Cortex of kidney (tissue), 1 donor: ENCODE measurements at places on chromosomes 2 and 18.

- no peak for DNase-seq
These were observed 210.0 kb downstream of the AGAP1 start for GRCh38 chr2:235703711-235704295.

GRCh38 chr18:54774981-54775665, 53.2 kb upstream of the RAB27B start:
- no peak for DNase-seq

GRCh38 chr2:85594715-85595300, 737 bp upstream of the RNF181 start:
- DNase-seq = no peak

GRCh38 chr18:46174342-46175041, 70.3 kb downstream of the HAUS1 start:
- DNase-seq = no peak

GRCh38 chr2:234533626-234534025, 36.7 kb upstream of the ARL4C start:
- DNase-seq = no peak

DNA sequence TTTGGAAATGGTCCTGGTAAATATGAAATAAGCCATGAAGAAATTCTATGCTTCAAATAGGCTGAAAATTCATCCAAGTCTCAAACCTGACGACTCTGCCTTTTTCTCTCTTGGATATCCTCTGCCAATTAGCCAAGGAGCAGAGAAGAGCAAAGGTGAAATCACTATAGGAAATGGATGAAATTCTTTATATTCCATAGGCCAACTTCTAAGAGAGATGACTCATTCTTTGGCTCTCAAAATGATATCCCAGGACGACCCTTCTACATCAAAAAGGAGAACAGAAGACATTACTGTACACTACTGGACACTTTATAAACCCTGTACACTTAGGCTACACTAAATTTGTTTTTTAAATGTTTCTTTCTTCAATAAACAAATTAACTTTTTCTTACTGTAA, 22.7 kb downstream of the PDE1A start:
- DNase-seq = no peak

DNA sequence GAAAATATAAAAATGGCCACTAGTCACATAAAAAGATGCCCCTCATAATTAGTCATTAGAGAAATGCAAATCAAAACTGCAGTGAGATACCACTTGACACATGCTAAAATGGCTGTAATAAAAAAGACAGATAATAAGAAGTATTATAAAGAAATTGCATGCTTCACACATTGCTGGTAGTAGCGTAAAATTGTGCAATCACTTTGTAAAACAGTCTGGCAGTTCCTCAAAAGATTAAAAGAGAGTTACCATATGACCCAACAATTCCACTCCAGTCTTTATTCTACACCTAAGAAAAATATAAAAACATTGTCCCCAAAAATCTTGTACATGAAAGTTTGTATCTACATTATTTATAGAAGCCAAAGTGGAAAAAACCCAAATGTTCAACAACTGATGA, 170.6 kb upstream of the FIGN start:
- no peak for DNase-seq

GRCh38 chr2:202147775-202148174, 74.7 kb downstream of the KIAA2012 start:
- no peak for DNase-seq

DNA sequence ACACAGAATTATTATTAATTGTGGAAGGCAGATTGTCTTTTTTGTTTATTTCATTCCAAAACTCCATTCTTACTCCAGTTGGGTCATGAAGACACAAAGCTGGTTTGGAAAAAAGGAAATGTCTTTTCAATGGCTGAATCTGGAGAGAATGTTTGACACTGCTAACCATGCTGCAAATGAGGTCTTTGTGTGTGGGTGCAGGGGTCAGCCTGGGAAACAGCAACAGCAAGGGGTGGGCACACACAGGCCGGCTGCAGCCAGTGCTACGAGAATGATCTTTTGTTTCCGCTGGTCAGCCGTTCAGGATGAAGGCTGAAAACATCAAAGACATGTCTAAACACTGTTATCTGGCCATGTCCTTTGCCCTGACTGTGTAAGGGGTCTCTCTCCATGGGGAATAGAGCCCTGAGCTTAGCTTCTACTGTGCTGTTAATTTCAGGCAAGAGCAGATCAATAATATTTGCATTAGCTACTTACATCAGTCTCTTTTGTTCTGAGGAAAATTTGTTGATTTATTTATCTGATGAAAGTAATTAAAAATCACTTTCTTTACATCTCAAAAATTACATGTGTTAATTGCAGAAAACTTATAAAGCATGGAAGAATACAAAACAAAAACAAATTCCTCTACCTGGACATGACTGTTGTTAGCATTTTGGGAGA, 33.3 kb upstream of the E2F6 start:
- DNase-seq = no peak

DNA sequence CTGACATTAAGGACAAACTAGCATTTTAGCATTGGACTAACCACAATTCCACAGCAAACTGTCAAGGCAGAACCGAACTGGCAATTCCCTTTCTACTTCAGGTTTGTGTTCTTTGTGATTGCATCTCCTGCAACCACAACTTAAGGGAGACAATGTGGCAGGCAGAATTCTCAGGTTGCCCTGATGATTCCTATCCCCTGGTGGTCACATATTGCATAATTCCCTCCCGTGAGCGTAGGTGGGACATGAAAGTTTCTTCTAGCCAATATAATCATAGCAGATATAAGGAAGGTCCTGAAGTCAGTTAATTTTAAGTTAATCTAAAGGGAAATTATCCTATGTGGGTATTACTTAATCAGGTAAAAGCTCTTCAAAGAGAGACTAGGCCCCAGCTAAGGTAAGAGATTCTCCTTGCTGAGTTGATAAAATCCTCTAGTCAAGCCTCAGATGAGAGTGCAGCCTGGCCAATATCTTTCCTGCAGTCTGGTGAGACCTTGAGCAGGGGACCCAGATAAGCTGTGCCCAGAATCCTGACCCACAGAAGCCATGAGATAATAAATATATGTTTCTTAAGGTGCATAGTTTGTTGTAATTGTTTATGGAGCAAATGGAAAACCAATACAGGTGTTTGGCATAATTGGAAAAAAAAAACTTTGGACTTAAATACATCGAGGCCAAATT, 45.9 kb upstream of the TNP1 start:
- no peak for DNase-seq

- DNase-seq = no peak
These were observed 56.6 kb downstream of the AGPS start for GRCh38 chr2:177449159-177449558.

DNA sequence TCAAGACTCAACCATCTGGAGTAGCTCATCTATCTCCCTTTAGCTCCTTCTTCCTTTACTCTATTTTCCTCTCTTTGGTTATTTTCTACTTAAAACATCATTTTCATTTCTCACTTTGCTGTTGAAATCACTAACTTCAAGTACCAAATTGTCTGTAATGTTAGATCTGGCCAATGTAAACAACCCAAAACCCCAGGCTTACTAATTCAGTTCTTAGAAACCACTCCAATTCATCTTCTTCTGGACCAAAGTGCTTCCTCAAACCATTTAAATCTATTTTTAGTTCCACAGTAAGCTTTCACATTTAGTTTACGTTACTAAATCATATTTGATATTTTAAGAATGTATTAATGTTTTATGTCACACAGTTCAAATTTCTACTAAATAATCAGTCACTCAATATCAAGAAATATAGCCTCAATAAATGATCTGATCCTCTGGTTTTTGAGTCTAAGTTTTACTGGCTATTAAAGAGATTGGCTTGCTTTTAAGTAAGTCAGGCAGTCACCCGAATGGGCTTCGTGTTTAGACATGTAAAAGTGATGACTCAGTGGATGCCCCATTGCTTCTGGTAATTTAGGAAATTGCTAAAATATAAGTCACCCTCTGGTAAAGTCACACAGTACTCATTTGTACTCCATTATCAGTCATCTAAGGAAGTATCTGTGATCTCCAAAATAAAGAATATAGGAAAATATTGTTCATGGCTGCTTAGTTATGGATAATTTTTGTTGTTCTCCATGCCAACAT, 527.2 kb upstream of the SOX11 start:
- DNase-seq = no peak

DNA sequence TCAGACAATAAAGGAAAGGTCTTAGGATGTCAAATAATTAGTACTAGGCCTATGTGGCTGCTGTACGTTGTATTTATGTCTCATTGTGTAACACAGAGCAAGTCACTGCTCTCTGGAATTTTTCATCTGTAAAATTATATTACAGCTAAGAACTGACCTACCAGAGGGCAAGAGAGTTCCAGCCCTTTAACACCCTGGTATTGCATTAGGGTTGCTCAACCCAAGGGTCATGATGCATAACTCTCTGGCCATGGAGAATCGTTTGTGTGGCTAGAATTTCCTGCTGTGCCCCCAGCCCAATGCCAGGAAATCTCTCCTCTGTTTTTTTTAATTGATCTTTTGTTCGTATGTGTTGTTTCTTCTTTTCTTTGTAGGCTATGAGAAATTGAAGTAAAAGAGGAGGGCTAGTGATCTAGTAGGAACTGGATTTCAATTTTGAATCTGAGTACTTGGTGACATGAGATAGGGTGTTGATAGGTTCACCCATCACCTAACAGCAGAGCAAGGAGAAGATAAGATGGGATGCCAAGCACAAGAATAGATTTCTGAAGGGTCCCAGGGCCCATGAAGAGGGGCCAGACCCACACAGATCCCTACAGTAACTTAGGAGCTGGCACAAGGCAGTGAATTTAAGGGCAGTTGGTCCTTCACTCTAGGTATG, 571.2 kb upstream of the TNP1 start:
- no peak for DNase-seq

DNA sequence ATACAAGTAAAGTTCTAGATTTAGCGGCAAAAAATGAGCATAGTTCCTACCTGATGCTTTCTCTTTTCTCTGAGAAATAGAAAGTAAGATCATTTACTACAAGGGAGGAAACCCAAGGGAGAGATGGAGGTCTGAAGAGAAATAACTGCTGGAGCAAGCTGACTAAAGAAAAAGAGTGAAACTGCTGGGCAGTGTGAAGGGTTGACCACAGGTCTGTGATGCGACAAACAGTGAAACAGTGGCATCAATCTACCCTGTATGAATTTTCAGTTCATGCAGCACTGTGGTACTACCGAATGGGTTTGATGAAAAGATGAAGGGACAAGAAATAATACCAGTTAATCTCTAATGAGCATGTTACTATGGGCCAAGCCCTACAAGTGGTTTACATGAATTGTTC, 52.2 kb downstream of the CUL3 start:
- DNase-seq = no peak

DNA sequence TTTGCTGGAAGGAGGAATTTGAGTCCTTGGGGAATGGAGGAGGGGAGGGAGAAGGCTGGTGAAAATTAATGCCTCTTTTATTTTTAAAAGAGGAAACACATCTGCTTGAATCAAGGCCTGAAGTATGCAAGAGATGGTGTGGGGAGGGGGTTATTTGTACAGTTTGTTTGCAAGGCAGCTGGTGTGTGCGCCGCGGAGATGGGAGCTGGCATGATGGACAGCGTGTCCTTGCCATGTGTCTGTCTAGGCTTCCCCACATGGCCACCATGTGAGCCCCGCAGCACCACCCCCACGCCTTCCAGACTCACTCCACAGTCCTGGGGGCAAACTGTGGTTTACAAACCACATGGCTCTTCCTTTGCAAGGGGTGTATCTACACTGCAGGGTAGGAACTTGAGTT, 154.8 kb upstream of the APCDD1 start:
- DNase-seq = no peak

DNA sequence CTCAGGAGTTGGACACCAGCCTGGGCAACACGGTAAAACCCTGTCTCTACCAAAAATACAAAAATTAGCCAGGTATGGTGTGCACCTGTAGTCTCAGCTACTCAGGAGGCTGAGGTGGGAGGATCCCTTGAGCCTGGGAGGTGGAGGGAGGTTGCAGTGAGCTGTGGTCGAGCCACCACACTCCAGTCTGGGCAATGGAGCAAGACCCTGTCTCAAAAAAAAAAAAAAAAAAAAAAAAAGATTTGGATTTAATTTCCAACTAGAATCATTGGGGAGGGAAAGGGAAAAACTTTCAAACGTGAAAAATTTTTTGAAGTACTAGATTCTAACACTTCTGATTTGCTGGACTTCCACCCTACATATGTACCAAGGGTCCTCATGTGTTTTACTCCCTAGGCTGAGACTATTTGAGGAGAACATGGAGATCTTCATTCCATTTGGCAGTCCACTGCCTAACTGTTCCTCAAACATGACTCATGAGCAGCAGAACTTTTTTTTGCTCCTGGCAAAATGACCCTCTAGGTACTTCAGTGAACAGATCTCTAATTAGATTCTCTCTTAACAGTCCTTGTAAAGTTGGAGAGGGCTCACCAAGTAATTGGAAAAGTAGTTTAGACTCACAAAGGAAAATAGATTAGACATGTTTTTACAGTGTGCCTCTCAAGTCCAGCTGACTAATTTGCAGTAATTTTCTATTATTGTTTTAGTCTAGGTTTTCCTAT, 267.6 kb downstream of the METTL4 start:
- DNase-seq = no peak

DNA sequence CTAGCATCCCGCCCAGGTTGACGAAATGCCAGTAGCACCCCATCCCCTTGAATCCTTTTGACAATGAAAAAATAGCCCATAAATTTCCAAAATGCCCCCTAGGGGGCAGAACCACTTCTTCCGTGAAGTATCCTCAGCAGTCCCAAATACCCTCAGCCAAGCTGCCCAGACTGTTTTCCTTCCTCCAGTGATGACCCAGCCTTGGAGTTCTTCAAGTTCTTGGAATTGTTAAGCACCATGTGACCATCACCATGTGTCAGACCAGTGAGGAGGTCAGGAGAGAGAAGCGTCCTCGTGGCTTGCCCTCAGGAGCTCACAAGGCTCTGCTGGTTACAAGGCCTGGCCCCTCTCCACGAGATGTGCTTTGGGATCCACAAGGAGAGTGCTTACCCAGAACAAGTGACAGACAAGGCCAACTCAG, 1.4 kb upstream of the SLC23A3 start:
- DNase-seq = no peak

DNA sequence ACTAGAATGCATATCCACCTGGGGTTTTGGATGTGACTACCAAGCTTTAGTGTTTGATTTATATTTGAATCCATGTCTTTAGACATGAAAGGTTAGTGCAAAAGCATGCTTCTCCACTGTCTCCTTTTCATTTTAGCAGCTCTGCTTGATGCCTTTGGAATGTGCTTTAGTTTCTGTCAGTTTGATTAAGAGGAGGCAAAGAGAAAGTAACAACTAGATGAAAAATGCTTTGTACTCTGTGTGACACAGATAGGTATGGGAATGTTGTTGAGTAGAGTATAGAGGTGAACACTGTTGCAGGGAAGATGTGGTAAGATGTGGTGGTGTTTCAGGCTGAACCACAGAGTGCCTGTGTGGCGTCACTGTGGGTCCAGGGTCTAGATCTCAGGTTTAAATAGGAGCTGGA, 19.8 kb downstream of the PIK3C3 start:
- DNase-seq = no peak

GRCh38 chr2:117982376-117983033, 31.4 kb downstream of the CCDC93 start:
- no peak for DNase-seq

DNA sequence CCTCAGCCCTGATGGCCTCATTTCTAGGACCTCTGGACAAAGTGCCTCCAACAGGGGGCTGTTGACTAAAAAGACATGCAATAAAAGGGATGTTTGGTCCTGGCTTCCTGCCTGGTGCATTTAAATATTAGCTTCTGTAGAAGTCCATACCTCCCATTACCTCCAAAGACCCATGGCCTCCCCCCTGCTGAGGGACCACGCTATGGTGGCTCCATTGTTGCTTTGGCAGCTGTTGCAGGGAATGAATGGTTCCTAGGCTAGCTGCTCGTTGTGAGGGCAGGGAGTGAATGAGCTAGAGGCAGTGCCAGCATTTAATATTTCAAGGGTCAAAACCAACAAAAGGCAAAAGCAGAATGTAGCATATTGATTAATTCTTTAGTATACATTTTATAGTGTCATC, 285.9 kb downstream of the SLC8A1 start:
- no peak for DNase-seq
